ENCODE measurements at places on chromosomes 16 and 17.

- DNase-seq: no peak
These were observed 308.3 kb downstream of the CA10 start for GRCh38 chr17:51850201-51850600.

DNA sequence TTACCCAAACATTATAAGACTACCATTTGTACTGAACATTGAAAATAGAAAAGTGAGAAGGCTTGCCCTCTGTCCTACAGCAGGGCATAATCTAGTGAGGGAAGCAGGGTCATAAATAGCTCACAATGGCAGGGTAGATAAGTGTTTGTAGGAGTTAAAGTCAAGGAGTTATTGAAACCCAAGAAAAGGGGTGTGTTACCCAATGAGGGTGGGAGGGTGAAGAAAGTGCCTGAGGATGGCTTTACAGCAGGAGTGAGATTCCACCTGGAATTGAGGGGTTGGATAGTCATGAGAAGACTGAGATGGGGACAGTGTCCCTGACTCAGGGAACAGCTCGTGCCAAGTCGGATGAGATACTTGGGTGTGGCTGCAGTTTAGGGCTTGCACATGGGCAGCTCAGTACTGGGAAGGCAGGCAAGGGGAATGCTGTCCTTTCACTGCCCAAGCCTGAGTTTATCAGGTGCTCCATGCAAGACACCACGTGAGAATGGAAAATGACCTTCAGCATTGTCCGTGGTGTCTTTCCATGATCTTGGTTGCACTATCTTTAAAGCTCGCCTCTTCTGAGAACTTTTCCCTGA is 393.2 kb upstream of the MAF start:
- no peak for DNase-seq

- DNase-seq: no peak
These were observed 193.8 kb downstream of the SLC39A11 start for GRCh38 chr17:72898725-72899124.

- no peak for DNase-seq
These were observed 49.4 kb downstream of the ADAMTS18 start for GRCh38 chr16:77385481-77385880.

- DNase-seq: no peak
These were observed 56.3 kb downstream of the ARHGAP27 start for GRCh38 chr17:45376171-45377005.

DNA sequence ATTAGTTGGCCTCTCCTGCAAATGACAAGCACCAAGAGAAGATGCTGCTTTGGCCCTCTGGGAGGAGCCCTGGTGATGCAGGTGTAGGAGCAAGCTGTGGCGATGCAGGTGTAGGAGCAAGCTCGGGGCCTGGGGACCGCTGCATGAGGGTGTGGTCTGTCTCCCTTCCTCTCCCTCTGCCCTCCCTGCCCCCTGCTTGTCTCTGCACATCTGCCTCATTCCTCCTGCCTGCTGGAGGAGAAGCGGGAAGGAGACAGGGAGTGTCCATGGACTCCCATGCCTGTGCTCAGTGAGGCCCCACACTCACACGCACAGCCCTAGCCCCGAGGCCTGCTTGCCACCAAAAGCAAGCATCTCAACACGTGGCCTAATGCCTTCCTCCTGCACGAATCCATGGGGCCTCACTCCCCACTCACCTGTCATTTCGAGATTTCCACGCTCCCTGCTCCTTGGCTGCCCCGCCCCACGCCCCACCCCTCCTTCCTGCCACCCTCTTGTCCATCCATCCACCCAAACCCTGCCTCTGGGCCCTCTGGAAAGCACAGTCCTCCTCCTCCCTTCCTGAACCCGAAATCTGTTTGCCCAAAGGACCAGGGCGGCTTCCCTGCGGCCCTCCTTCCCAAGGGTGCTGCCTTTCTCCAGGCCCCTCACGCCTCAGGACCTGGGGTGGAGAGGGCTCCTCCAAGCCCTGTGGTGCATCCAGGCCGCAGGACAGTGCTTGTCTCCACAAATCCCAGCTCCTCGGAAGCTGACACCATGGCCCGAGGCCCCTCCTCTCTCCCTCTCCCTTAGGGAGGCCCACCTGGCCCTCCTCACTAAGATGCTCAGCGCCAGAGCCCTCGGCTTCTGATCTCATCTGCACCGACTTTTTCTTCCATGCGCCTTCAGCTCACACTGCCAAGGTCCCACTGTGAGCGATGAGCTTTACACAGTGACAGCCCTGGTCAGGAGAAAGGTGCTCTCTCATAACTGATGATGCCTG is 11.8 kb upstream of the ALDH3A1 start:
- no peak for DNase-seq

DNA sequence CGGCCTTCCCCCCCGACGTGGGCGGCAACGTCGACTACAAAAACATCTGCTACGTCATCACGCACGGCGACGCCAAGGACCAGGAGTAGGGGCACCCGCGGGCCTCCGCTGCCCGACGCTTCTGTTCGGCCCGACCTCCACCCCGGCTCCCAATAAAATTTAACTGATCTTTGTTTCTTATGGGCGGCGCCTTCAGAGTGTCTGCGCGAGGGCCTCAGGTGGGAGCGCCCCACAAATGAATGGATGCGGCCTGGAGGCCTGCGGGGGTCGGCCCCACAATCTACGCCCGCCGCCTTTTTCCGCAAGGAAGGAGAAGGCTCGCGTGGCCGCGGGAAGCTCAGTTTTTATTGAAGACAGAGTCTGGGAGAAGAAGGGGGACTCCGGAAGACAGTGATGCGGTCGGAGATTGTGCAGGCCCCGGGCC is 3.2 kb downstream of the MYL11 start:
- DNase-seq: peak; percentile 79

DNA sequence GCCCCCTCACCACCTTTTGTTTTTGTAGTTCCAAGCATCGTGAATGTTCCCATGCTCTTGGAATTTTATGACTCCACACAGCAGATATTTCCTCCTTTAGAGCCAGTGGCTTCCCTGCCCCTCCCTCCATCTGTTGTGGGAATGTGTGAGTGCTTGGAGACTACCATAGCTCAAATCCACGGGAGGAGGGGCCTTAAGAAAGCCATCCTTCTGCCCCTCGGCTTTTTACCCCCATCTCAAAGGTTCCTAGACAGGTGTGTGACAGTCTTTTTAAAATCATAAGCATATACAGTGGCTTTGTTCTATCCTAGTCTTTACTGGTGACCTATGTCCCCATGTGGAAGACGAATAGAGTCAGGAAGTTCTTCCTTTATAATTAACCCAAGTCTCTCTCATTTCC is 47.2 kb downstream of the YPEL2 start:
- no peak for DNase-seq

GRCh38 chr16:1362807-1363206 is 11.1 kb downstream of the GNPTG start:
- no peak for DNase-seq

GRCh38 chr17:50687200-50688066 is 20.3 kb downstream of the ANKRD40 start:
- no peak for DNase-seq

DNA sequence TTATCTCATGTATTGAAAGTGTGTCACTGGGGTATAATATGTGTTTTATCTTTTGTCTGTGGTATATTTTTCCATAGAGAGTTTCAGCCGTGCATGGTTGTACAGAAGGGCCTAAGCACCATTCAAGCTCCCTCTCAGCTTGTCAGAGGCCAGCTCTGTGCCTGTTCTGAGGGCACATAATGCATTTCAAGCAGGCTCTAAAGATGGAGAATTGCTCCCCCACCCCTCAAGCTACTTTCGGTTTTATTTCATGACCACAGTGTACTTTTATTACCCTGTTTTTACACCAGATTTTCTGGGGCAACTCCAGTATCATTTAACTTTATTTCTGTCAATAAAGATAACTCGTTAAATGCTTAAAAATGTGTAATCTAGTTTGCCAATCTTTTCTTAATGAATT is 131.7 kb downstream of the SHISA6 start:
- no peak for DNase-seq

DNA sequence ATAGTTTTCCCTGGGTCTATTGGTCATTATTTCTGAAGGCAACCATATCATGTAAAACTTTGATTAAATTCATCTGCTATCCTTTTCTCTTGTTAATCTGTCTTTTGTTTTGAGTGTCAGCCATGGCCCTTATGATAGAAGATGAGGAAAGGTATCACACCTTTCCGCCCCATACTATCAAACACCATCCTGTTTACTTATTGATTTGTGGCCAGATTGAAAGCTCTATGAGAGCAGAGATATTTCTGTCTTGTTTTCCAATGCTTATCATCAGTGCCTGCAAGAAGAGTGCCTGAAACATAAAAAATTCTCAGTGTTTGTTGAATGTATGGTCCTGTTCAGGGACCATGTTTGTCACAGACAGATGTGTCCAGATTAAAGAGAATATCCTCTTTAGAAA is 22.6 kb upstream of the DHX8 start:
- no peak for DNase-seq

- DNase-seq: no peak
These were observed 56.0 kb downstream of the IQCK start for GRCh38 chr16:19774024-19774423.

DNA sequence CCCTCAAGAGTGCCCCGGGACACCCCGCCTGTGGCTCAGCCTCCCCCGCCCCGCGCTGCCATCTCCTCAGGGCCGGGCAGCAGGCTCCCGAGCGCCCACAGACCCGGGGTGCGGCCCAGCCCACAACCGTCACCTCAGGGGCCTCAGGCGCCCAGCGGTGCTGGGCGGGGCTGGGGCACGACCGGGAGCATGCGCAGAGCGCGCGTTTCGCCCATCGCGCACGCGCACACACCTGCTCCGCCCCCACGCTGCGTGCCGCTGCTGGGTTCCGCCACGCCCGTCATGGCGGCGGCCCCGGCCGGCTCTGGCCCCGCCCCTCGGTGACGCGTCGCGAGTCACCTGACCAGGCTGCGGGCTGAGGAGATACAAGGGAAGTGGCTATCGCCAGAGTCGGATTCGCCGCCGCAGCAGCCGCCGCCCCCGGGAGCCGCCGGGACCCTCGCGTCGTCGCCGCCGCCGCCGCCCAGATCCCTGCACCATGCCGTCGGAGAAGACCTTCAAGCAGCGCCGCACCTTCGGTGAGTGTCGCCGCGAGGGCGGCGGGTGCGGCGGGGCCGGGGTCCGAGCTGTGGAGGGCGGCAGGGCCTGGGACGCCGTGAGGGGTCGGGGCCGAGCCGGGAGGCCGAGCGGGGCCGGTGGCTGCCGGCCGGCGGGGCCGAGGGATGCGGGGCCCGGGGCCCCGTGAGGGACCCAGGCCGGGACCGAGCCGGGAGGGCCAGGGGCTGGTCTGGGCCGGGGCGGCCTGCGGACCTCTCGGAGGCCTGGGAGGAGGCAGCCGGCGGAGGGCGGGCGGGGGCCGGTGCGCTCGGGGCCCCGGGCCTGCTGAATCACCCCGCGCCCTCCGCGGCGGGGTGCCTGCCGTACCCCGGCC is at the start of gene MAP1LC3B:
MAP1LC3B (plus strand) TSS at position 387 of the 871 bp plus-strand sequence; CDS start at position 479, 92 bp downstream.
- DNase-seq: peak; percentile 94

DNA sequence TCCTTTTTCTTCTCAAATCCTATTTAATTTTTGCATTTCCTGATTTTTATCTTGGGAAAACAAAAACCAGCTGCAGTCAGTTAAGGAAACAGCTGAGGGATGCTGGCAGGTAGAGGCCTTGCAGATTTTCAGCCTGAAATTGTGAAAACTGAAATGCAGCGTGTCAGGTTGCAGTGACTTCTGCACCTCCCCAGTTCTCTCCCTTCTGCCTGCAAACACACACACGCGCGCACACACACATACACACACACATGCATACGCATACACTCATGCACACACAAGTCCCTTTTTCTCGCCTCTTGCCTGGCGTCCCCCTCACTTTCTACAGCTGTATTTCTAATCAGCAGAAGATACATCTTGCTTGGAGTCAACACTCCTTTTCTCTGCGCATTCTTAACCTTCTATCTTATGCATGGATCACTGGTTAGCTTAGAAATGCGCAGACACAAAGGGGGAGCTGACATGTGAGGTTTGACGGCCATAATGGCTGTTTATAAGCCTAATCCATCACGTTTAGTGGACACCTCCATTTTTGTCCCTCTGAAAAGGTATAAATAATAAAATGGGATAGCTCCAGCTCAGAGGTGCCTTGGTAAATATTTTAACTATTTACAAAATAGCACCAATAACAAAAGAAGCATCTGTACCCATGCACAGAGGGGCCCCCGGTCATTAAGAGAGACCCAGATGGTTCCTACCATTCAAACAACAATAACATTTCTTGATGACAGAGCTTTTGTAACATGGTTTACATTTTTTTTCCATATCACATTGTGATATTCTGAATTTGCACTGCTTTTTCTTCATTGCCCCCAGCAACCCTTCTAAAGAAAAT is 392.1 kb upstream of the SALL1 start:
- DNase-seq: no peak

GRCh38 chr16:85086347-85087291 is 25.7 kb downstream of the CIBAR2 start:
- peak; percentile 61 for DNase-seq

GRCh38 chr17:81712468-81713003 is 452 bp downstream of the SLC25A10 start:
- no peak for DNase-seq

DNA sequence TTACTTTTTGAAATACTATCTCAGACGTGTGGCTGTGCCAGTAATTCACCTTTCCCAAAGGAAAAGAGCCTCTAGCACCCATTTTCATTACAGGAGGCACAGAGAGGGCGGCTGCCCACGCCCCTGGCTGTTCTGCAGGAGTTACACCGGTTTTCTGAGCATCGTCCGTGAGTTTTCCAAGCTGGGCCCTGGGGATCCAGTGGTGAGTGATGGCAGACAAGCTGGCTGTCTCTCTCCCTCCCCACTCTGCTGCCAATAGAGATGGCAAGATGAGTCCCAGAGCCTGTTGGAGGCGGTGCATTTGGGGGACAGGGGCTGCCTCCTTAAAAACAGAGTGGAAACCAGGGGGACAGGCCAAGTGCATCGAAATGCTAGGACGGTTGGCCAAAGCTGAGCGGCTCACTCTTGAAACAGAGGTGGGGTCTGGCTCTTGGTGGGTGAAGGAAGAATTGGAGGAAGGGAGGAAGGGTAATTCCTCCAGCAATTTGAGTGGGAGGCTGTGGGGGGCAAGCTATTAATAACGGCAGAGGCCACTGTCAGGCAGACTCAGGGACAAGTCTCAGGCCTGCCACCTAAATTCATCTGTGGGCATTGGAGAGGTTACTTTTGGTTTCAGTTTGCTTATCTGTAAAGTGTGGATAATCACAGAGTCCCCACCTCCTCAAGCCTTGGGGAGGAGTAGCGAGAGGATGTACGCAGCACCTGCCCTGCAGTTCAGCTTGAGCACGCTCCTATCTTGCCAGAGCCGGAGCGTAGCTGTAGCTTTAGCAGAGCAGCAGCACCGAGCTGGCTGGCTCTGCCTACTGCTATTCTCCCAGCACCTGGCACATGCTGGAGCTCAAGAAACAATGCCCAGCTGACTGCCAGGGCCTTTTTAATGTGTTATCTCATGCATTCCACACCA is 7.5 kb upstream of the NOS2 start:
- DNase-seq: no peak

GRCh38 chr17:12821376-12821940 is 32.2 kb downstream of the ARHGAP44 start:
- no peak for DNase-seq

GRCh38 chr17:29292992-29293889 is 707 bp downstream of the NUFIP2 start:
- DNase-seq: peak; percentile 48

DNA sequence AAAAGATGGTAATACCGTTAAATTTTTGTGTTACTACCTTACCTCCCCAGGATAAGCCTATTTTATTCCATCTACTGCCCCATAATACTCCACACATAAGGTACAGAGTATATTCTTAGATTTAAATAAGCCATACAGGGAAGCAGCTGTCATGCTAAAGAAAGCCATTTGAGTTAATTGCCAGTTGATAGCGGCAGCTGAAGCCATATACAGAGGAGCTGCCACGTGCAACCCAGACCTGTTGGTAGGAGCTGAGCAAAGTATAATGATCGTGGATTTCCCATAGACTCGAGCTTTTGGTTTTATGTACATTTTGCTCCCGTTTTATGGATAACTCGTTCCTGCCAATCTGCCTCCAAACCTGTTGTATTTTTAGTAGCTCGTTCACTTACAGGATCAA is 12.0 kb downstream of the CPSF4L start:
- no peak for DNase-seq
